Mesenteric fat pad (tissue), 1 donor: ENCODE measurements at places on chromosomes 7 and 10. TPM values are rescaled to one million over a fixed set of nuclear protein-coding genes. Genes with fewer than 3 reads are reported as not detected.

Gene TSPAN13
- 49.9 TPM for total RNA-seq

GRCh38 chr10:12510984-12511383, 161.6 kb downstream of the CAMK1D start:
- DNase-seq, result no peak

GRCh38 chr7:22447762-22448161, 52.2 kb downstream of the STEAP1B start:
- DNase-seq, result no peak

GRCh38 chr7:132943645-132944044, 138.2 kb downstream of the CHCHD3 start:
- DNase-seq, result no peak

- no peak for DNase-seq
Observed at GRCh38 chr7:122137251-122138077, 6.6 kb downstream of the AASS start.

GRCh38 chr7:15755061-15755460, 68.6 kb upstream of the MEOX2 start:
- no peak for DNase-seq

Gene HMX2
- total RNA-seq, result not detected

GRCh38 chr7:7475601-7476000, 60.1 kb downstream of the COL28A1 start:
- no peak for DNase-seq

DNA sequence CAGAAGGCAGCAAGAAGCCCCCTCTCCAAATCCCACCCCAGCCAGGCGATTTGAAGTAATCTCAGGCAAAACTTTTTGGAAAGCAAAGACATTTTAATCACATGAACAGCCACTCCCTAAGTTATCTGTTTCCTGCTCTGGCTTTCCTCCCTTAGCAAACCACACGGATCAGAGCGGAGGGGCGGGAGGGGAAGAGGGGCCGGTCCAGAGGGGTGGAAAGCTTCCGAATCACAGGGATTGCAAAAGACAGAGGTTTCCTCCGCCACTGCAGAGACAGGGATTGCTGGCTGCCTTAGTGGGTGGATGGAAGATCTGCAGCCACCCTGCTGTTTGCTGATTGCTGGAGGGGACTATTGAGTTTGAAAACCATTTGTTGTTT, 41.2 kb downstream of the ZCCHC24 start:
- no peak for DNase-seq

- DNase-seq, result no peak
Observed at GRCh38 chr7:92657391-92657790, 67.2 kb upstream of the FAM133B start.

Gene TACR2
- total RNA-seq, result 0.61 TPM

Gene CHST15
- total RNA-seq, result 53.1 TPM

DNA sequence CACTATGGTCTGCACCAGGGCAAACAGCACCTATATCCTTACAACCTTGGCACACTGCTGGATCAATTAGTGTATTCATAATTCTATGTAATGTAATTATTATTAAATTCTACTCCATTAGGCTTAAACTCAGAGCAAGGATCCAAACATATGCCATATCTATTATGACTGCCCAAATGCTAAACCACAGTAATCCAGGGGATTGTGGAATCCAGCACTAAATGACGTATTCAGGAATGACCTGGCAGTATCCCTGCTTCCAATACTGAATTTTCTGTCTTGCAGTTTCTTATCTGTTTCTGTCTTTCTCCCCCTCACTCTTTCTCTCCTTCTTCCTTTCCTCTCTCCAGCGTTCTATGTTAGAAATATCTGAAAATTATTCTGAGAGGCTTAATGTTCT, 16.5 kb upstream of the UBE2D1 start:
- no peak for DNase-seq

Gene SHLD2
- 33.0 TPM for total RNA-seq

- no peak for DNase-seq
Observed at GRCh38 chr10:102868911-102869257, 386 bp upstream of the AS3MT start.

GRCh38 chr7:55096323-55096722, 77.5 kb downstream of the EGFR start:
- no peak for DNase-seq

DNA sequence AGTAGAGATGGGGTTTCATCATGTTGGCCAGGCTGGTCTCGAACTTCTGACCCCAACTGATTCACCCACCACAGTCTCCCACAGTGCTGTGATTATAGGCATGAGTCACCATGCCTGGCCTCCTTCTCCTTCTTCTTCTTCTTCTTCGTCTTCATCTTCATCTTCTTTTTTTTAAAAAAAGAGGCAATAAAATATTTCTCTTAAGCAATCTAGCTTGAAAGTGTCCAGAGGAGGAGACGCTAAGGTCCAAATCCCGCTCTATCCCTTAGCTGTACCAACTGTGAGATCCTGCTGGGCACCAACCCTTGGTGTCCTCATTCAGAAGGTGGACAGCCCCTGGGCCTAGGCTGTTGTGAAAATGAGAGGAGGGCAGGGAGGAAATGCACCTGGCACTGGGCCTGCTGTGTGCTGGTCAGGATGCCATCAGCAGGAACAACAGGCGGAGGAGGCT, 13.9 kb upstream of the PSAP start:
- peak; percentile 68 for DNase-seq

Gene CDH23
- 9.7 TPM for total RNA-seq

DNA sequence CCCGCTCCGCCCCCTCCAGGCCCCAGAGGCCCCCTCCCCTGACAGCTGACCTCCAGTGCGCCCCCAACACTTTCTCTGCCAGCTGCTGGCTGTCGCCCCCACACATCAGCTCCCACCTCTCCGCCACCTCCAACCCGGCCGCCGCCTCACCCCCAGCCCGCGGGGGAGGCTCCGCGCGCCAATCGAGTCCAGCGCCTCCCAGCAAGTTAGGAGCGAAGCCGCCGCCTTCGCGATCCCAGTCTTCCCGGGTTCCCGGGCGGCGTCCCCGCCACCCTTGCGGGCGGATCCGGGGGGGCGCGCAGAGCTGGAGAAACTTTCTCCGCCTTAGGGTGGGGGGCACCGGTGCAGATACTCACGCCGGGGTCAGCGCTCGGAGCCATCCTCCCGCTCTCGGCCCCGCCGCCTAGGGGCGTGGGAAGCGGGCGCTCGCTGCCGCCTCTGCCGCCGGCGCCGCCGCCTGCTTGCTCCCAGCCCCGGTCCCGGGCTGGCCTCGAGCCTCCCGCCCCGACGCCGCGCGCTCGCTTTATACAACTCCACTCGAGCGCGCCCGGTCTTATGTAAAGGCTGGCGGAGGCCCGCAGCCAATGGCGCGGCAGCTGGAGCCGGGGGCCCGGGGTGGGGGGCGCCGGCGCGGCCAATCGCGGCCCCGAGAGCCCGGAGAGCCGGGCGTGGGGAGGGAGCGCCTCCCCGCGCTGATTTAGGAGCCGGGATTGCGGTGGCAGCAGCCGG, at the start of gene CRTAC1:
CRTAC1 (minus strand) TSS at position 529 of the 729 bp plus-strand sequence; CDS start at position 380, 149 bp downstream.
- DNase-seq, result no peak

- no peak for DNase-seq
Observed at GRCh38 chr7:98368716-98369115, 32.2 kb downstream of the BAIAP2L1 start.

Gene SLC16A12
- total RNA-seq, result 0.22 TPM

DNA sequence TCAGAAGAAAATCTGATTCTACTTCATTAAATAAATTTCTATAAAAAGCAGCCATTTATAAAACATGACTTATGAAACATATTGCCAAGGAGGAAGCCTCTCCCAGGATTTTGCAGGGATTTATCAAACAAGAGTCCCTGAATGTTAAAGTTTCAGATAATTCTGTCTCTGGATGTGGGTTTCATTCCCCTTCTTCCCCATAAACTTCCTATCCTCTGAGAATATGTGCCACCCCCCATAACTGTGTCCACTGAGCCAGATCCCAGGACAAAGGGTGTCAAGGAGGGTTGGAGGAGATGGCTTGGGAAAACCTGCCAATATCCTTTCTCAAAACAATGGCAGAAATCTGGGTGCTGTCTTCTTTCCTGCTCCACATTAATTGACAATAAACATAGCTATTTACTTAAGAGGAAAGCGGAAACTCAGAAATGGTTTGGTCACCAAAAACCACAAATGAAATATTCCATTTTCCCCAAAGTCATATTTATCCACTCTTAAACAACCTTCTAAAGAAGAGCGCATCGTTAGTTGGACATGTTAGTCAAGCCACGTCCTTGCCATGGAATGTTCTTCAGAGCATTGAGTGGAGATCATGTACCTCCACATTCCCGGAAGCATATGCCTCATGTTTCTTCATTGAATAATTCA, 54.3 kb upstream of the AKR1E2 start:
- no peak for DNase-seq

Gene FEZF1
- not detected for total RNA-seq

DNA sequence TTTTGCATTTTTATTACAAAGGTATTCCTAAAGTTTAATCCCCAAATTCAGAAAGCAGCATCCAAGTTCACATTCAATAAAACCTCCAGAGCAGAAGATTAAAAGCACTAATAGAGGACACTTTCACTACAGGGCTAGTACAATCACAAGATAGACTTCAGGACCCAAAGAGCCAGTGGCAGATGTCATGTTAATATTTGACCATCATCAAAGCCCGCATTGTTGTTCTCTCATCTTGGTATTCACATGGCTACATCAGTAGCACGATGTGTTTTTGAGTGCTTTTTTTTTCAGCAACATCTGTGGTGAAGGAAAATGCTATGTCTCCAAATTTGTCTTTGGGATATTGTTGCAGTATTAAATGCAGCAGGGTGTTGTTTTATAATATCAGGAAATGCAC, 134.3 kb downstream of the ARL4A start:
- DNase-seq, result no peak

DNA sequence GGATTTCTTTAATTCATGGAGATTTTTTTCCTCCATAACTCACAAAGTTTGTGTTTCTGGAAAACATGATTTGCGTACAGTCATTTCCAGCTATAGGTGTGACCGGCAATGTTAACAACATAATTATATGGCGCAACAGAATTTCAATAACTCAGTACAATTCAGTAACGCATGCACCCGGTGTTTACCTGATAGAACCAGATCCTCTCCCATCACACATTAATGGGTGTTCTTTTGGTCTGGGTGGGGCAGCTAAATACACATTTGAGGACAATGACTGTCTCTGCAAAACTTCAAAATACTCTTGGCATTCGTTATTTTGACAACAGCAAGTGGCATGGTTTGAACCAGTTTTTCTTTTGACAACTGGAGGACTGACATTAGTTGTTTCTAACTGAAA, 102.3 kb downstream of the KLF6 start:
- no peak for DNase-seq

DNA sequence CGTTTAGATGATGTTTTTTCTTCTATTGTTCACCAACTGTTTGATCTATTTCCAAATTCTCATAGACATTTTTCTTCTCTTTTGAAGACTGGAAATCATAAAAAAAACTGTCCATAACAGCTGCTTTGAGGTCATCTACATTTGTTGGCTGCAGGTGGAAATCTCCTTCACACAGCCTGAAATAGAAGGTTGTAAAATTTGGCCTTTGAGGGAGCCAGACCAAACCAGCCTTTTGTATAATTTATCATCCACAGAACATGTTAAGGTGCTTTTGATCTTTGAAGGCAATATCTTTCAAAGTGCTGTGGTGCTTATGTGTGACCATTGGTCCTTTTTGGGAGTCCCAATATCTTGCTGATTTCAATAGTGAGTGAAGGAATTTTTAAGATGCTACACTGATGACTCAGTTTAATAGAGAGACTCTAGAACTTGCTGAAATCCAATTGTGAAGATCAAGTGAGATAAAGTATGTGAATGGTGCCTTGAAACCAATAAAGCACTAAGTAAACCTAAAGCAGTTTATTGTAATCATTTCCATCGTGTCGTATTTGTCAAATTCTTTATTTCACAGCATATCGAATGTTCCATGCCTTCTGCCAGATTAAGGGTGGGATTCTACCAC, 5.4 kb downstream of the FERD3L start:
- no peak for DNase-seq

DNA sequence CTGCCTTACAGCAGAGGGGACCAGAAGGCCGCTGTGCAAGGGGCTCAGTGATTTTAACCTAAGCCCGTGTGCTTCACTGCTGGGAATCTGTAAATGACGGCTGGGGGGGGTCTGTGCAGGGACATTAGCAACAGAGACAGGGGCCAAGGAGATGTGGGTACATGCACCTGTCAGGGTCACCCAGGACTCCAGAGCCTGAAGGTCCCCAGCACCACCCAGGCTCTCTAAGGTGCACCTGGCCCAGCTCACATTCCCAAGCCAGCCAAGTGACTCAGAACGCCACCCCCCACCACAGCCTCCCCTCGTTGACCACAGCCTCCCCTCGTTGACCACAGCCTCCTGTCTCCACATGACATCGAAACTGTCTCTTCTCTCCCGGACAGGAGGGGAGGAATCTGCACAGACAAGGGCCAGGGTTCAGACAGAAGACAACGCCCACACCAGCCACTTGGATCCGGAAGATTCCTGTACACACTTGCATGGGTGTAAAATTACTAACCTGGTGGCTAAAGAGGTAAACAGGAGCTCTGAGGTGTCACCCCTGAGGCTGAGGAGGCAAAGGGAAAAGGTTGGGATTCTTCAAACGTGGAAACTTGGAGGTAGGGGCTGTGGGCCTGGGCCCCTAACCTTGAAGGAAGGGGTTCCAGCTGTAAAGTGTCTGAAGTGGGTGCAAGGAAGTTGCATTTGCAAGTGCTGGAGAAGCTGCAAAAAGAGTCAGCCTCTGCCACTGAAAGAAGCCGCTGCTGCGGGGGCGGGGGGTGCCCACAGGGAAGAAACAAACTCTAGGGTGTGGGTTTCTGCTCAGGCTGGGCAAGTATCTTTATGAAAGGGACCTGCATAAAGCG, 27.0 kb downstream of the CALML3 start:
- peak; percentile 37 for DNase-seq
